ENCODE measurements at places on chromosomes 3 and 15. TPM values are rescaled to one million over a fixed set of nuclear protein-coding genes. Genes with fewer than 3 reads are reported as not detected.

MBD4 gene
- total RNA-seq, result 31.6 TPM

PLCL2 gene
- 9.5 TPM for total RNA-seq

CORO2B gene
- 5.4 TPM for total RNA-seq

GALNT15 gene
- total RNA-seq, result 15.5 TPM
